ENCODE measurements at places on chromosomes 12 and 14. TPM values are rescaled to one million over a fixed set of nuclear protein-coding genes. Genes with fewer than 3 reads are reported as not detected.

GRCh38 chr12:325906-326305 is 63.2 kb downstream of the KDM5A start:
- DNase-seq = no peak

- no peak for DNase-seq
Observed at GRCh38 chr14:61451891-61452400, 130.6 kb downstream of the PRKCH start.

The CMA1 gene
- total RNA-seq = not detected

DNA sequence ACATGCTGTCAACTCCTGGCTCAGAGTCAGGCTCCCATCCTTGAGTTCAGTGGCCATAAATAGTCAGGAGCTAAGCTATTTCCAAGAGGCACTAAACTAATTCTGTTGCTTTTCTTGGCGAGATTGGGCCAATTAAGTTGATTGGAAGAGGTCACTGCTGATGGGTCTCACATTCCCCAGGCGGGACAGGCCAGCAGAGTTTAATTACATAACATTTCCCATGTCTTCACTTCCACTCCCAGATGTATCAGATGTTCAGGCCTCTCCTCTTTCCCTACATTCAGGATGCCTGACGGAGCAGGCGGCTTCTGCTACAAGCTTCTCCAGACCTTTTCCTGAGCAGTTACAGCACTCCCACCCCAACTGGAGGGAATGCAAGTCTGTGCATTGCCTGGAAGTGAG is 5.3 kb downstream of the NTF3 start:
- DNase-seq = no peak

The CCDC88C gene
- 40.6 TPM for total RNA-seq

DNA sequence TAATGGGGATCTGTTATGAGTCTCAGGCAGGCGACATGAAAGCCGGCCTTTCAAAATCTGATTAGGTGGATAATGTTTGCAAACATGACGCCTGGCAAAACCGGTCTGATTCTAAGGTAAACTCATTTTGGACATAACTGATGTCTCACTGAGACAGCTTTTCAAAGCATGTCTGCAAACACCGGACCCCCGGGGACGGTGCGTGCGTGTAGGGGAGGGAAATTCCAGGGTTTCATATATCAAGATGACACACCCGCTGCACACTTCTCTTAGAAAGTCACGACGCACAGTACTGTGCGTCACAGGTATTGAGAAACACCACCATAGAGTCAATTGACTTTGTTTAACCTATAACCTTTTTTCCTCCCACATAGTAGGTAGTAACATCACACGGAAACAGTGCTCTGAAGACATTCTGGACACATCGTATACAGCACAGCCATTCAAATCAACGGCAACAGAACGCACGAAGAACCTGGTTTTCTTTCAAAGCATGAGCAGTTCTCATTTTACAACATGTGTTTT is 43.9 kb upstream of the TESC start:
- no peak for DNase-seq

GRCh38 chr12:116317986-116318575 is 40.6 kb upstream of the MED13L start:
- DNase-seq = no peak

The SLC25A3 gene
- 417 TPM for total RNA-seq

DNA sequence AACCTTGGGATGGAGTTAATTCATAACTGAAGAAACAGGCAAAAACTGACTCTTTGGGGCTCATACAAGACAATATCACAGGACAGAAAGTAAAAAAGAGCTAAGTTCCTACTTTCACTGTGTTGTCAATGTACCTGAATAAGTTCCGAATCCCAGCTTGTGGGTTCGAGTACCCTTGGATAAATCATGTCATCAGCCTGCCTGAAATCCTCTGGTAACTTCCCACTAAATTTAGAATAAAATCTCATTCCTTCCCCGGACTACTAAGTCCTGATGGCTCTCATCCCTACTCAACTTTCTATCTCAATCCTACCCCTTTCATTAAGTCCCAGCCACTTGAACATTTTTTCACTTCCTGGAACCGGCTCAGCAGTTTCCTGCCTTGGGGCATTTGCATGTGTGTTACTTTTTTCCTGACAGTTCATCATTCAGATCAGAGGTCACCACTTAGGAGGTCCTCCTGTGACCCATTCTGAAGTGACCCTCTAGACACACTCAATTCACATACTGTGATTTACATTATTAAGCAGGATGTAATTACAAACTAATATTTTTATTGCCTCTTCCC is 12.7 kb downstream of the ERP29 start:
- no peak for DNase-seq

The PYGL gene
- total RNA-seq = 69.1 TPM

The KRT5 gene
- not detected for total RNA-seq

GRCh38 chr12:92562063-92562734 is 140.6 kb upstream of the PLEKHG7 start:
- DNase-seq = no peak

The MAP4K5 gene
- total RNA-seq = 113 TPM

The ERBB3 gene
- total RNA-seq = 0.53 TPM

Measured in glomerular endothelial cell (primary cell).